ENCODE measurements at places on chromosomes 11 and 22.

DNA sequence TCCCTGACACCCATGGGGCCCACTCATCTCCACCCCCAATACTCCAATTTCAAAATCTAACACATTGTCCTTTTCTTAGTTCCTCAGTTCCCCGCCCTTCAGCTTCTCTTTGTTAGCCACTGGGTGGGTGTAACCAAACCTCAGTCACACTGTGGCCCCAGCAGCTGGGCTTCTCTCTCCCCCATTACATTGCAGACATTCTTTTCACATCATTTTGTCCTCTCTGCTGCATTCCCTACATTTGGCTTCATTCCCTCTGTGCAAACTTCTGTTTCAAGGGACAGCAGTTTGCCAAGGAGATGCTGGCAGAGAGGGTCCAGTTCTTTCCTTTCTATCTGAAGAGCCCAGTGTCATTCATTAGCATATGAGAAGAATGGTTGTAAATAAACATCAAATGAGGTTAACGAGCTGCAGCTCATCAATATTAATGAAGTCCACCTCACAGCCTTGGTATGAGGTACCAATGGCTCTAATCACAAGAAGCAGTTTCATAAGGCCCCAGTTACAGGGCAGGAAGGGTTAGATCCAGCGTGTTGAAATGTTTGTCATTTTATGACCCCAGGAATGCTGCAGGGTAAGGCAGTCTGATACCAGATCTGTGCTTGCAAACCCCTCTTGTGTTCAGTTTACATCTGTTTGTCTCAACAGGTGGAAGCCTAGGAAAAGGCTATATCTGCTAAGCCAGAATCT is 72.3 kb downstream of the ARFGAP2 start:
- DNase-seq = no peak

DNA sequence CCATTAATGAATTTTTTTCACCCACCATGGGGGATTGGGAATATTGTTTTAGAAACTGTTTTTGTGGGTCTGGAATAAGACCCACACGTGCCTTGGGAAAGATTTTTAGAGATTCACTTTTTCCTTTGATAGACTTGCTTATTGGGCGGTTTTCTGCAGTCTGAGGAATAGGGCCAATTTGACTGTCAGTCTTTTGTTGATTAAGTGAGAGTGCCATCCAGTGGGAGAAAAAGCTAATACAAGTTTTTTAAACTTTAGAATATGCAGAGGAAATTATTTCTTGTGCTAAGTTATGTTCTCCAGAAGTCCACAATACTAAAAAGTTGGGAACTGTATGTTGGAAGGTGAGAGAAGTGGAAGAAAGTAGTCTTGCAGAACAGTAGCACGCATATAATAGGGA is 56.1 kb downstream of the PRMT3 start:
- DNase-seq = no peak

DNA sequence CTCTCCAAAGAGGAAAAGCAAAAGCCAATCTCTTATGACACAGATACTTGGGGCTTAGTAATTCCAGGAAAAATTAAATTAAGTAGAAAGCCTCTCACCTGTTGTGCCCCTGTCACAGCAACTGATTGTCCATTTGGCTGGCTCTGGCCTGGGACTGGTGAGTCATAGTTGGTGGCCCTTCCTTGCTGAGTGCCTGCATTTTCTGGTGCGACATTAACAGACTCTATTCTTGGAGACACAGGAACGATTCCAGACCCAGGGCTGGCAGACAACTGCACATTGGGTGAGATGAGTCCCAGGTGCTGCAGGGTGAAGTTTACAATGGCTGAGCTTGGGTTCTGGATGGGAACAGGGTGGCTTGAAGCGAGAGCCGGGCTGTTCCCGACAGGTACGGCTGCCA is 15.6 kb downstream of the E2F8 start:
- no peak for DNase-seq

DNA sequence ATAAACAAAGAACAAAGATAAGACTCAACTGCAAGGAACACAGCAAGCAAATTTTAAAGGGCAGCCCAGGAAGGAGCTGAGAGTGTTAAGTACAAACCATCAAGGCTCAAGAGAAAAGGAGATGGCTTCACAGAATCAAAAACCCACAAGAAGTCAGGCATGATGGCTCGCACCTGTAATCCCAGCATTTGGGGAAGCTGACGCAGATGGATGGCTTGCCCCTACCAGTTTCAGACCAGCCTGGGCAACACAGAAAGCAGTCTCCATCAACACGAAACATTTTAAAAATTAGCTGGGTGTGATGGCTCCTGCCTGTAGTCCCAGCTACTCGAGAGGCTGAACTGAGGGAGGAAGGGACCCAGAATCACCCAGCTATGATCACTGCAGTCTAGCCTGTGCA is 32.6 kb downstream of the MAPK1 start:
- no peak for DNase-seq

DNA sequence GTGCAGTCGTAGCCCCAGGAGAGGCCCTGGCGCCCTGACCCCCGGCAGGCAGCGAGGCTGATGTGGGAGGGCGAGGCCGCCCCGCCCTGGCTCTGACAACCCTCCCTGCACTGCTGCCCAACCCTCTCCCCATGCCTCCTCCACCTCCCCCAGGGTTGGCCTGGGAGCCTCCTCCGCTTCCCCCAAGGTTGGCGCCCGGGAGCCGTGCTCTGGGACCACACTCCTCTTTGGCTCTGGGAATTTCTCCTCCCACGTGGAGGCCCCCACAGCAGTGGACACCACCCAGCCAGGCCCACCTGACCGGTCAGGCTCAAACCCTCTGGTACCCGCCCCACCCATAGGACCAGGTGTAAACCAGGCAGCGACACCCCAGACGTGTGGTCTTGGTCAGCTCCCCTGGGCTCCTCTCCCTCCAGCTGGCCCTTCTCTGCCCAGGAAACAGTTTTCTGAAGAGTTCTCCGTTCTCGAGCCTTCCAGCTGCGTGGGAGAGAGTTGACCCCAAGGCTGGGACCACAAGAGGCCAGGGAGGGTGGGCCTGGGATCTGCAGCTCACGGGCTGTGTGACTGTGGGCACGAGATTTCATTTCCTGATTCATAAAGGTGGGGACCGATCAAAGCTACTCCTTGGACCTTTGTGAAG is 39.5 kb upstream of the BRSK2 start:
- no peak for DNase-seq

- no peak for DNase-seq
Measured at GRCh38 chr11:68948496-68948895, 32.3 kb downstream of the MRGPRD start.

GRCh38 chr22:40878922-40879321 is 17.0 kb upstream of the DNAJB7 start:
- no peak for DNase-seq

- no peak for DNase-seq
Measured at GRCh38 chr11:100963375-100963774, 166.2 kb downstream of the PGR start.

DNA sequence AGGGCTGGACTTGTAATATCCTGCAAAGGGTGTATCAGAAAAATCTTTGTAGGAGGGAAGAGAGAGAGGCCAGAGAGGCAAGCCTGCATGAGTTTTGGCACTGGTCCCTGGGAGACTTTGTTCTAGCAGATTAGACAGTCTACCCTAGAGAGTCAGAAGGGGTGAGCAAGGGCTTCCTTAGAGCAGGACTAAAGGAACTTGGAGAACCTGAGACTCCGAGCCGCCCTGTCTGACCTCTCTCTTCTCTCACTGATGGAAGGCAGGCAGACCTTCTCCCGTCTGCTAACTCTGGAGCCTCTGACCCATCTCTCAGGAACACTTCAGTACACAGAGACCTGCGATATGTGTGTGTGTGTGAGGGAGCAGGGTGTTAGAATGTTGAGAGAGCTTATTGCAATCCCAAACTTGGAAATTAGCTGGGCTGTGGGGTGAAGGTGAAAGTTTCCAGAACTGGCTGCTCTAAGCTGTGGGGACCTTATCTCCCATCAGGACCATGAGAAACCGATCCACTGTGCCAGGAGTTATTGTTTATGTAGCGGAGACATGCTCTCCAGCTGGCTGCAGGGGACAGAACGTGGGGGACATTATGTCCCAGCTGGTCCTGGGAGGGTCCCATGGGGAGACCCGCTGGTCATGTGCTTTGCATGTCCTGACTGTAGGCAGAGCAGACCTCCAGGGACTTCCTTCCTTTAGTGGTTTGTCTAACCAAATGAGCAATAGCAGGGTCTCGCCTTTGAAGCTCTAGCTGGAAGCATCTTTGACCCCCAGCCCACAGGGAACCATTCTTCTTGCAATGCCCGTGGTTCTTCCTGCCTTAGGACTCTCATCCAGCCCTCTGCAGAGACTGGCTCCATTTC is 51.1 kb downstream of the TIMP3 start:
- no peak for DNase-seq

DNA sequence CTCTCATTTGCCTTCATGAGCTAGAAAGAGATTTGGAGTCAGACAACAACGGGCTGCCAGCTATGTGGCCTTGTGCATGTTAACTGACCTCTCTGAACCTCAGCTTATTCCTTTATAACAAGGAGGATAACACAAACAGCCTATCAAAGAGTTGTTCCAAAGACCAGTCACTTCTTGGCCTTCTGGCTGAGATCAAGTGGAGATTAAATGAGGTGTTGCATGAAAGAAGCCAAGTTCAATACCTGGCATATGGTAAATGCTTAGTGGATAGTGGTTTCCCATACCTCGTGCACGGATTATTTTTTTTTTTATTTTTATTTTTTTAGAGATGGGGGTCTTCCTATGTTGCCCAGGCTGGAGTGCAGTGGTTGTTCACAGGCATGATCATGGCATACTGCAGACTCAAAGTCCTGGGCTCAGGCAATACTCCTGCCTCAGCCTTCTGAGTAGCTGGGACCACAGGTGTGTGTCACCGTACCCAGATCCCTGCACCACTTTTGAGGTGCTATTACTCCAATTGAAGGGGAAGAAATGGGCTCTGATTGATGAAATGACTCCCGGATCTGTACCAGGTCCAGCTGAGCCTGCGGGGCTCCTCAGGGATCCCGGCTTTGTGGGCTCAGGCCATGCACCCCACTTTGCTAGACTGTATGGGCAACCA is 4.9 kb downstream of the LGALS1 start:
- no peak for DNase-seq
